ENCODE measurements at places on chromosomes 1 and 21.
A peak's percentile ranks its signal among the peaks of the same experiment; 100 is the strongest.

DNA sequence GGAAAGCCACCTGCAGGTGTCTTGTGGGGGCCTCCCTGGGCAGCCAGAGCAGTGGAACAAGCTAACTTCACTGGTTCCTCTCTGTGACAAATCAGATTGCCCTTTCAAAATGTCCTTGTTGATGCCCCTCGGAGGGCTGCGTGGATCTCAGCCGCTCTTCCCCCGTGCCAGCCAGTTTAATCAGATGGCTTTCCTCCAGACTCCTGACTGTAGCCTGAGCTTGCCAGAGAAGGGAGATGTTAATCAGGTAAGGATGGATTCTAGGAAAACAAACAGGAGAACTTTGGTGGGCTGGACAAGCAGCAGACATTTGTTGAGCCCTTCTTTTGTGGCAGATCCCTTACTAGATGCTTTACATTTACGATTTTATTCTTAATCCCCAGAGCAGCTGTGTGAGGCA is 88.2 kb downstream of the DMRTA2 start:
- no peak for DNase-seq

DNA sequence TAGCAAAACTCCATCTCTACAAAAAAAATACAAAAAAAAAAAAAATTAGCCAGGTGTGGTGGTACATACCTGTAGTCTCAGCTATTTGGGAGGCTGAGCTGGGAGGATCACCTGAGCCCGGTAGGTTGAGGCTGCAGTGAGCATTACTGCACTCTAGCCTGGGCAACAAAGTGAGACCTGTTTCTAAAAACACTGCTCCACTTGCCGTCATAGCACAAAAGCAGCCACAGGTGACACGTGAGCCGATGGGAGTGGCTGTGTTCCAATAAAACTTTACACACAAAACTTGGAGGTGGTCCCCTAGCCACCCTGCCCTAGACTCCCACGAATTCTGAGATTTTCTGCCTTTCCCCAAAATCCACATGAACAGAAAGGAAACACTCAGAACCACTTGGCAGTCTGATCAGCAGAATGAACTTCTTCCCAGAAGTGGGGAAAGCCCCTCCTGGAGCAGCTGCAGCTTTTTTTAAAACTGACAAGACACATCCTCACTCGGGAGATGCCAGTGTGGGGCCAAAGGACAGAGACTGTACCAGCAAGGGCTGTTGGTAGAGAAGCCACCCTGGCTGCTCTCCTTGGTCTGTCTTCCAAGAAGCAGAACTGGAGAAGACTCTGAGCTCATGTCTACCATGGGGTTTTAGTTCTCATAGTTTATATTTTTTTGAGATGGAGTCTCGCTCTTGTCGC is 23.3 kb downstream of the PLEKHM2 start:
- DNase-seq = no peak

DNA sequence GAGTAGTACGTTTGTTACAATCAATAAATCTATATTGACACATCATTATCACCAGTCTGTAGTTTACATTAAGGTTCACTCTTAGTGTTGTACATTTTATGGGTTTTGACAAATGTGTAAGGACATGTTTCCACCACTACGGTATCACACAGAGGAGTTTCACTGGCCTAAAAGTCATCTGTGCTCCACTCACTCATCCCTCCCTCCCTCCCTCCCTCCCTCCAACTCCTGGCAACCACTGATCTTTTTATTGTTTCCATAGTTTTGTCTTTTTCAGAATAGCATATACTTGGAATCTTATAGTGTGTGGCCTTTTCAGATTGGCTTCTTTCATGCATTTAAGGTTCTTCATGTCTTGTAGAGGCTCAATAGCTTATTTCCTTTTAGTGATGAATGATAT is 44.1 kb upstream of the RHOU start:
- no peak for DNase-seq

GRCh38 chr1:41622859-41623732 is 138.6 kb upstream of the EDN2 start:
- no peak for DNase-seq

DNA sequence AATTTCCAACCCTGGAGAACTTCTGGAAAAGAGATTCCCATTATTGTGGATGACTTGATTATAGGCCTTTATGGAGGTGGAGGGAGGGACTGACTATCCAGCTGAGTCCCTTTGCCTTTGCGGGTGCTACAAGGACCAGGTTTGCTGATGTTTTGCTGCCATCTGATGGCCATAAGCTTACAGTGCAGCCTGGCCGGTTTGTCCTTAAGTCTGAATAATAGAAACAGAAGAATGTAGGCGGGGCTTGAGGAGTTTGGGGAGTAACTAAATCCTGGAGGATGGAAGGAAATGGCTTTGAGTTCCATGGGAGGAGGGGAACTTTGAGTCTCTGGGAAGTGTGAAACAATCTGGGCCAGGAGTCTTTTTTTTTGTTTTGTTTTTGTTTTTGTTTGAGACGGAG is 55.7 kb upstream of the CD1D start:
- DNase-seq = peak; percentile 76

GRCh38 chr1:45348966-45349677 is 8.9 kb upstream of the MUTYH start:
- DNase-seq = no peak

GRCh38 chr1:168180148-168180524 is 1.4 kb downstream of the TIPRL start:
- peak; percentile 8 for DNase-seq

DNA sequence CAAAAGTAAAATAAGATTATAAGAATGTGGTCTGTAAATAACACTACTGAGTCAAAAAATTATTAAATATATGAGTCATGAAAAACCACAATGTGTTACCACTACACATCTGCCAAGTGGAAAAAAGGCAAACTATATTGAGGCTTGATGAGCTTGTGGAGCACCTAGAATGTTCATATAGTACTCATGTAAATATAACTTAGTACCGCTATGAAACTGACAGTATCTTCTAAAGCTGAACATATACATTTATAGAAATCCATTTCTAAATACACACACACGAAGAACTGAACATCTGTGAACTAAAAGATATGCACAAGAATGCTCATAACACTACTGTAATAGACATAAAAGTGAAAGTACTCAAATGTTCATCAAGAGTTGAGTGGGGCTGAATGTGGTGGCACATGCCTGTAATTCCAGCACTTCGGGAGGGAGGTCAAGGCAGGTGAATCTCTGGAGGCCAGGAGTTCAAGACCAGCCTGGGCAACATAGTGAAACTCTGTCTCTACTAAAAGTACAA is 18.5 kb upstream of the GBP3 start:
- DNase-seq = peak; percentile 88

DNA sequence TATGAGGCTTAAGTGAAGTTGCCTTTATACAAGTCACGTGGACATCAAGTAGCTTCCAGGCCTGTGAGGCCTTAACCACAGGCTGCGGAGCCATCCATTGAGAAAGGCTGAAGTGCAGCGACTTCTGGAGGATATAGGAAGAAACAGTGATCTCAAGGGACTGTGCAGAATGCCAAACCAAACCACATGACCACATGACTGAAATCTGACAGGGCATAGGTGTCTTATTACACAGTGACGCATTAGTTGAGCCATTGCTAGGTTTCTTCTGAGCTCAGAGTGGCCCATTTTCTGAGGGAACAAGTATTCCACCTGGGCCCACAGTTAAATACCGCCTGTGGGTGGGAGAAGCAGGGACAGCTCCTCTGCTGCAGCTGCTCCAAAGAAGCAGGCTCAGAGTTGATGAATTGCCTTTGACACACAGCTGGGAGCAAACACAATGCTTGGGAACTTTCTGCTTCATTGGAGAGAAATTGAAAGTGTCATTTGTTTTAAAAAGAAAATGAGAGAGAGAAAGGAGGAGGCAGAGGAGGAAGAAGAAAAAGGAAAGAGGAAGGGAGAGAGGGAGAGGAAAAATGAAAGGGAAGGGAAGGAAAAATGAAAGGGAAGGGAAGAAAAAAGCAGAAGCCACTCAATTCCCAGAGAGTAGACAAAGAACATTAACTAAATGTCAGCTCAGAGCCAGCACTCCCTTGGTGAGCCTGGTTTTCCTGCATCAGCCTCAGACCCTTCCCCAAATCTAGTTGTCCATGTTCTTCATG is 94.4 kb downstream of the COLGALT2 start:
- no peak for DNase-seq

DNA sequence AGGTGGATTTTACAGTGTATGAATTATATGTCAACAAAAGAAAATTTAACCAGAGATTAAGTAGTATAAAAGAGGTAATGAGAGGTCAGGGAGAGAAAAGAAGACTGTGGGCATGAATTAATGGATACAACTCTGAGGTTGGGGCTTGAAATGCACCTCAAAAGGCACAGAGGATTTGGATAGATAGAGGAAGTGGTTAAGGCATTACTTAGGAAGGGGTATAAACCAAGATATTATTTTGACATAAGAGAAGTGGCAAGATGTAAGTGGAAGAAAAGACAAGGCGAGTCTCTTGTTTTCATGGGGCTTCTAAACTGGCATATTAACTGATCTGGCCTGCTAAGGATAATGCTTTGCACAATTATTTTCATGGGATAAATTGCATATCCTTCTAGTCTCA is 34.1 kb downstream of the RAP1A start:
- DNase-seq = no peak

GRCh38 chr1:42838482-42839190 is 7.8 kb upstream of the ZNF691 start:
- DNase-seq = no peak

- no peak for DNase-seq
Observed at GRCh38 chr1:83912876-83913275, 86.1 kb downstream of the TTLL7 start.

- DNase-seq = no peak
Observed at GRCh38 chr1:3884966-3885365, 15.1 kb downstream of the C1orf174 start.

DNA sequence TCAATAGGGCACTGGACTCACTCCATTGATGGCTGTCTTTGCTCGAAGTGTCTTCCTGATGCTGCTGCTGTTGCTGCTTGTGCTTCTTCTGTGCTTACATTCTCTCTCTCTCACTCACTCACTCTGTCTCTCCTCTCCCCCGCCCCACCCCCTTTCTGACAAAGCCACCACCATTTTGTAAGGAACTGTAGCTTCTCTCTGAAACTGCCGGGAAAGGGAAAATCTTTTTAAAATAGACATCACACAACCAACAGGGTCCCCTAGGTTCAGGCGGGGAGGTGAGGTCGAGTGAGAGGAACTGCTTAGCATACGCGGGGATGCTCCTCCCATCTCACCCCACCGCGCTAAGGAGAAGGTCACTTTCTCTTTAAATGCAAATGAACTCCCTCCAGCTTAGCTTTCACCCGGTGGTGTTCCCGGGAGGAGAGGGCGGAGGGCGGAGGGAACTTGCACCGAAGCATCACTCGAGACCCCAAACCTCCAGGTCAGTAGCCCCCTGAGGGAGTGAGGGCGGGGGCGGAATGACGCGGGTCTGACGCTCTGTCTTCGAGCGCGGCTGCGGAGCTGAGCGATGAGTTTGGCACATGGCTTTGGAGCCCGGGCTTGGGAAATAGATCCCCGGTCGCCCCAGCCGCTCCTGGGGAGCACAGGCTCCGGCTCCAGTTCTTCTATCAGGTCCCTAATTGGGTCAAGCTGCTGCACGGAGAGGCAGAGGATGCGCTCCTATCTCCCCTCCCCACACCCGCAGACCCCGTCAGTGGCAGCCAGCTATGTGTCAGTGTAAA is at the start of gene CCDC28B:
Gene CCDC28B, plus strand, starts transcription at position 370 of the 785 bp plus-strand sequence. CDS start 1,341 bp downstream, outside the sequence.
- peak; percentile 49 for DNase-seq

DNA sequence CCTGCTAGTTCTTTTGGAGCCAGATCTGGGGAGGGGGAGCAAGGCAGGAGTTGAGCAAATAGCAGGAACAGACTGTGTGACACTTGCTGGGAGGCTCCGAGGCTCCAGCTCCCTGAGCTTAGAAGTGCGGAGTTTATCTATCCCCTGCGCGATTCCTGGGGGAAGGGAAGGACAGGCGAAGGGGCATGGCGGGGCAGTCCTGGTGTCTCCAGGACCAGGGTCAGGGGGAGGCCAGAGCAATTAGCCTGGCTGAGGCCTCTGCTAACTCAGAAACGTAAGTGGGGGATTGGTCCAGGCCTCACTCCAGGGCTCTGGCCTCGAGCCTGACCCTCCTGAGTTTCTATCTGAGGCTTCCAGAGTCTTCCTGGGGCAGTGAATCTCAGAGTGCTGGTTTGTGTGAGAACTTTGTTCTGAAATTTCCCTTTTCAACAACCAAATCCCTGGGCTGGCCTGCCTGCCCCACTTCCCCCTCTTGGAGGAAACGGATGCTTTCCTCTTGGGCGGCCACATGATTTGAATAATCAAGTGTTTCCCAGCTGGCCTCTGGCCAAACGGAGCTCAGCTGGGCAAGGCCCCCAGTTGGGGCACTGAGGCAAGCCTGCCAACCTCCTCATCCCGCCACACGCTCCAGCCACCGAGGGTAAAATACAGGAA is 15.6 kb downstream of the ALPL start:
- no peak for DNase-seq

GRCh38 chr1:229759037-229759435 is 133.0 kb downstream of the URB2 start:
- DNase-seq = no peak

DNA sequence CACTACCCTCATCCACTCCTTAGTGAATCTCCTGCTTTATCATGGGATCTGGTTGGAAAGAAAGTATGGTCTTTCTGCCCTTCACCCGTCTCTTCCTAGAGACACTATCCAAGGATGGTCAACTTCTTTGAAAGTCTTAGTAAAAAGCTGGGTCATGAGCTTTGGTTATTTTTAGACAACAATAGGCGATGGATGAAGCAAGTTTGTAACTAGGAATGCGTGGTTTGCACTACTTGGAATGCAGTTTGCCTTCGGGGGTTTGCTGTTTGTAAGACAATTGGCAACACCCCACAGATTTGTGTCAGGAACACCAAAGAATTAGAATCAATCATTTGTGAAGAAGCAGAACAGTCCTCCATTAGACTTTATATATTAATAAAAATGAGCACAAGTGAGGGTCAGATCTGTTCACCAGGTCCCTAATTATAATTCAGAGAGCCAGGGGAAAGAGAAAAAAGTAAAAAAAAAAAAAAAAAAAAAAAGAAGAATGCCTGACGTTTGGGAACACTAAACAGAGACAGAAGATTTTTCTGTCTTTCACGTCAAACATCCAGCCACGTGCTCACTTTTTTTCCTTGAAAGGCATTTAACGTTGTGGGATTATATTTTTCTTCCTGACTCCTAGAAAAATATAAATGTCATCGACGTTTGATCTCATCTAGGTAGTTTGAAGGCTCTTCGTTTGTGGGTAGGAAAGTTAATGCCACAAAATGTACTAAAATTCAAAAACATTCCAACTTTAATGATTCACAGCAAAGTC is 60.7 kb upstream of the BTG3 start:
- DNase-seq = no peak
